Fibroblast of lung (primary cell): ENCODE measurements at places on chromosomes 4 and X. TPM values are rescaled to one million over a fixed set of nuclear protein-coding genes. Genes with fewer than 3 reads are reported as not detected.
A peak's percentile ranks its signal among the peaks of the same experiment; 100 is the strongest.

DNA sequence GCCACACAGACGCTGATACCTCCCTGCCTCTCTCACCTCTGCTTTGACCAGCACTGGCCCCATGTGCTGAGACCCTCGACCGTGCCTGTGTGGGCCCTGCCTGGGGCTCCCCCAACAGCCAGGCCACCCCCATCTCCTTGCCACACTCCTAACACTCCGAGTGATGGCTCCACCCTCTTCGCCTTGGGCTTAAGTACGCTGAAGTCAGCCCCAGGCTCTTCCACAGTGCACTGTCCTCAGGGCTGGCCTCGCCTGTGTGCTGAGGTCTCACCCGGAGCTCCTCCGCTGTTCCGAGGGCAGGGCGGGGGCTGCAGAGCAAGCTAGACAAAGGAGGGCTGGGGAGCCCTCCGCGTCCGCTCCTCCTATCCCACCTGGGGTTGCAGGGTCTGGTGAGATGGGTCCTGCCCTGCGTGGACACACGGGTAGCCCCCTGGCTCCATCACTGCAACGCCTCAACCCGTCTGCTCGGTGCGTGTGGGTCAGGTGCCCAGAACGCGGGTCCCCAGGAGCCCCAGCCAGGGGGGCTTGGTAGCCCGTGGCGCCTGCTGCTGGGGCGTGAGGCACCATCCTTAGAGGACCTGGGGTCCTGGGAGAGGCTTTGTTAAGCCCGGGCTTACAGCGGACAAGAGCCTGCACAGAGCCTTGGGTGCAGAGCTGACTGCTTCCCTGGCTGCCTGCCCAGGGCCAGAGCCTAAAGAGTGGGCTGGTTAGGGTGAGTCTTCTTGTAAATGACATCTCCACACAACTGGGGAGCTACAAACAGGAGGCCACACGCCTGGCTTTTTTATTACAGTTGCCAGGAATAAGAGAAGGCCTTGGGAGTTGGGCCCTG, 42.6 kb upstream of the NKX1-1 start:
- no peaks in the 10 kb centered on the region for H3K4me1 ChIP-seq
- no peaks in the 10 kb centered on the region for H3K27me3 ChIP-seq
- no peak overlapping the region for H3K4me3 ChIP-seq
- H3K27ac ChIP-seq, result no peak overlapping the region
- no peaks in the 10 kb centered on the region for H3K36me3 ChIP-seq
- DNase-seq, result no peak

DNA sequence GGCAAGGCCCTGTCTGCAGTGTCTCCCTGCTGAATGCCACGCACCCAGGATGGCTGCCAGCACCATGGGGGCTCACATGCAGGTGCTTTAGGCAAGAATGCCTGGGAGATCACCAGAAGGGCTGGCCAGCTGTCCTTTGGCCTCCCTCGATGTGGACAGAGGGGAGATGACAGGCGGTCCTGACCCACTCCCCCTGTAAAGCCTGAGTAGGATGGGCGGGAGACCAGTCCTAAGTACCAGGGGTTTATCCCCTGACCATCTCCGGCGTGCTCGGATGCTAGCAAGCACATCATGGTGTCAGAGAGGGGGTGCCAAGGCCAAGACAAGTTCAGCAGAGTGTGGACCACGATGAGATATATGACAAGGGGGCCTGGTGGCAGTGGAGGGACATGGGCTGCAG, 5.3 kb downstream of the PDZD4 start:
- H3K27ac ChIP-seq, result no peak overlapping the region
- H3K4me3 ChIP-seq, result no peak overlapping the region
- H3K4me1 ChIP-seq, result no peaks in the 10 kb centered on the region
- H3K27me3 ChIP-seq, result peaks cover 24% of the 10 kb centered on the region
- H3K36me3 ChIP-seq, result no peaks in the 10 kb centered on the region

GRCh38 chr4:26779674-26780073, 81.0 kb upstream of the STIM2 start:
- H3K4me3 ChIP-seq, result no peak overlapping the region
- H3K27ac ChIP-seq, result no peak overlapping the region
- no peaks in the 10 kb centered on the region for H3K4me1 ChIP-seq
- DNase-seq, result peak; percentile 23
- no peaks in the 10 kb centered on the region for H3K36me3 ChIP-seq

The GAGE12J gene
- not detected in 2 replicates for total RNA-seq

The NWD2 gene
- not detected in 2 replicates for total RNA-seq

DNA sequence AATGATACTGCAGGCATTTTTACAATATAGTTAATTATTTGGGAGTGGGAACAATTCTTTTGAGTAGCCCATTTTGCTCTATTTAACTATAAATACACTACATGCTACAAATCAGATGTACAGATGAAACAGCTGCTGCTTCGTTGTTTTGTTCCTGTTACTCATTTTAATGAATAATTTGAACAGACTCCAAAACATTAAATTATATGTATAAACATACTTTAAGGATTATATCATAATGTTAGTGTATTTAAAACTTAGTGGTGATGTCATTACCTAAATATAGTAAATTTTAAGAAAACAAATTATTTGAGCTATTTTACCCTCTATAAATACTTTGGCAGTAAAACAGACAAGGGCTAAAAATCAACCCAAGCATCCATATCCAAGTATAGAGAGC, 60.7 kb downstream of the GAB1 start:
- peak overlapping the region; percentile 81 for H3K27ac ChIP-seq
- no peaks in the 10 kb centered on the region for H3K27me3 ChIP-seq
- H3K4me1 ChIP-seq, result peaks cover 25% of the 10 kb centered on the region
- DNase-seq, result peak; percentile 26
- no peak overlapping the region for H3K4me3 ChIP-seq
- H3K36me3 ChIP-seq, result no peaks in the 10 kb centered on the region

- no peaks in the 10 kb centered on the region for H3K36me3 ChIP-seq
- no peak overlapping the region for H3K27ac ChIP-seq
- H3K27me3 ChIP-seq, result no peaks in the 10 kb centered on the region
- DNase-seq, result peak; percentile 23
- H3K4me3 ChIP-seq, result no peak overlapping the region
These were observed 56.4 kb downstream of the SPCS3 start for GRCh38 chr4:176376032-176376614.
